ENCODE measurements at places on chromosomes 7 and 10.

GRCh38 chr7:56062382-56062781, 1.7 kb upstream of the SUMF2 start:
- peak; percentile 31 for DNase-seq

DNA sequence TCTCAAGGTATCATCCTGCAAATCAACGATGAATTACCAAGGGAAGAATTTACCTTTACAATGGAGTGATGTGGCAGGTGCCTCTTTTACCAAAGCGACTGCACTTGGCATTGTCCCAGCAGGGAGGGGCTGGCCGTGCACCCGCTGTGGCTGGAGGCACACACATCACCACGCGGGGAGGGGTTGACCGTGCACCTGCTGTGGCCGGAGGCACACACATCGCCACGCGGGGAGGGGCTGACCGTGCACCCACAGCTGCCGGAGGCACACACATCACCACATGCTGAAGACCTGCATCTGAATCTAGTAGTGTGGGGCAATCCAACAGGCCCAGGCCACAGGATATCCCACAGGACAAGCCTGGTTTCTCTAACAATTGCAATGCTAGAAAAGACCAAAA, 493.5 kb downstream of the DNAJB6 start:
- DNase-seq = no peak

GRCh38 chr10:1573981-1574380, 163.3 kb downstream of the ADARB2 start:
- no peak for DNase-seq

- no peak for DNase-seq
Observed at GRCh38 chr7:91020636-91021385, 243.4 kb upstream of the FZD1 start.

GRCh38 chr7:70614237-70615045, 517.5 kb upstream of the GALNT17 start:
- no peak for DNase-seq

DNA sequence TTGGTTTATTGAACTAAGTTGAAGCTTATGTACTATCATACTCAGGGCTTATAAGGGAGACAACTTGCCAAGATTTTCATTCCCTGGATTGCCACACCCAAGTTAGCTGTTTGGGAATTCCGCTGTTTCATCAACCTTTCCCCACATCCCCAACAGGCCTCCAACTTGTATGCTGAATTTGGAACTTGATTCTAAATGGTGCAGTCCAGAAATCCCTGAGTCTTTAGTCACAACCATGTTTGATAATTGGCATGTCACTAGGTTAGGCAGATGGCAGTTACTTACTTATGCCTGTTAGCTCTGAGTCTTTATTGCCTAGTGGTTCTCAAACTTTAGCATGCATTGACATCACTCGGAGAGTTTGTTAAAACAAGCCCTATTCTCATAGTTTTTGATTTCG, 135.4 kb upstream of the PRPS1L1 start:
- DNase-seq = no peak

- no peak for DNase-seq
Observed at GRCh38 chr10:79552143-79552542, 8.1 kb downstream of the SFTPA2 start.

DNA sequence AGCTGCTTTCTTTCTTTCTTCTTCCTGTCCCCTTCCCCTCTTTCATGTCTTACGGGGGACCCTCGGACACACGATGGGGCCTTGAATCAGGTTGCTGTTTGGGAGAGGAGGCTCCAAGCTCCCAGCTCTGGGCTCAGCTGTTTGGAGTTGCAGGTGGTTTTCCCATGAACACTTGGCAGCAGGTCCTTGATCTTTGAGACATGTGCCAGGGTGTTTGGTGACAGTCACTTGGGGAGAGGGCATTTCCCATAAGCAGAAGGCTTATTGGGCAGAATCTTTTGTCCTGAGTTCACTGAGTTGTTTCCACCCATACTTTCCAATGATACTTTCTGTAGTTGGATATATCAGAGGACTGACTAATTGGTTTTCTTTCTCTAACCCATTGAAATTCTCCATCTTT, 104.7 kb upstream of the SH2B2 start:
- DNase-seq = no peak

- peak; percentile 95 for DNase-seq
Observed at GRCh38 chr10:11798845-11799735, 24.1 kb upstream of the PROSER2 start.

GRCh38 chr7:83159731-83160130, 3.0 kb downstream of the PCLO start:
- no peak for DNase-seq

DNA sequence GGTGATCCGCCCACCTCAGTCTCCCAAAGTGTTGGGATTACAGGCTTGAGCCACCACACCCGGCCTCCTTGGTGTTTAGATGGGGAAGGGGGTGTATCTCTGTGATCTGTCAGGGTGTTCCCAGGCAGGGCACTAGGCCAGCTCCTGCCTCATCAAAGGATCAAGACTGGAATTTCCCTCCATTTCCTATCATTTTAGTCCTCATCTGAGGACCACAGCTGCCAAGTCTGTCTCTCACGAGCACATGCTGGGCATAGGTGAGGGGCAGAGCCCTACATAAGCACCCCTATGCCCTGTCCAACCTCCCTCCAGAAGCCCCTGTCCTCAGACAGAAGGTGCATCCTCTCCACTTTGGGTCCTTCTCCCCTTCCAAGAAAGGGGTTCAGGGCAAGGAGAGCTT, 19.5 kb downstream of the TRIM56 start:
- no peak for DNase-seq

GRCh38 chr10:102775201-102775934, 31.6 kb downstream of the WBP1L start:
- no peak for DNase-seq

DNA sequence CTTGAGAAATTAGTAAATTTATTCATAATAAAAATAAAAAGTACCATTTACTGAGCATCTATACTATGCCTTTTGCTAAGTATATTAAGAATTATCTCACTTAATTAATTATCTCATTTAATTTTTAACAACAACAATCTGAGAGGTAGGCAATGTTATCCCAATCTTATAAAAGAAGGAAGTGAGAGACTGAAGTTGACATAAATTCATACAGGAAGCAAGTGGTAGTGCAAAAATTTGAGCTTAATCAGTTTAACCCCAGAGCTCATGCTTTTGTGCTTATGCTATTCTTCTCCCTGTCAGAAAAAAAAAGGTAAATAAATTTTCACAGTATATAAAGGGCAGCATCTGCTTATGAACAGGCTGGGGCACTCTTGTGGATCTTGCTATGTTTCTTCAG, 2.7 kb upstream of the LIPF start:
- DNase-seq = peak; percentile 69

- DNase-seq = no peak
Observed at GRCh38 chr7:112172870-112173567, 33.2 kb downstream of the DOCK4 start.

- peak; percentile 67 for DNase-seq
Observed at GRCh38 chr7:80134115-80134535, 506 bp upstream of the GNAI1 start.

GRCh38 chr10:84264611-84265141, 19.8 kb downstream of the RGR start:
- peak; percentile 89 for DNase-seq

DNA sequence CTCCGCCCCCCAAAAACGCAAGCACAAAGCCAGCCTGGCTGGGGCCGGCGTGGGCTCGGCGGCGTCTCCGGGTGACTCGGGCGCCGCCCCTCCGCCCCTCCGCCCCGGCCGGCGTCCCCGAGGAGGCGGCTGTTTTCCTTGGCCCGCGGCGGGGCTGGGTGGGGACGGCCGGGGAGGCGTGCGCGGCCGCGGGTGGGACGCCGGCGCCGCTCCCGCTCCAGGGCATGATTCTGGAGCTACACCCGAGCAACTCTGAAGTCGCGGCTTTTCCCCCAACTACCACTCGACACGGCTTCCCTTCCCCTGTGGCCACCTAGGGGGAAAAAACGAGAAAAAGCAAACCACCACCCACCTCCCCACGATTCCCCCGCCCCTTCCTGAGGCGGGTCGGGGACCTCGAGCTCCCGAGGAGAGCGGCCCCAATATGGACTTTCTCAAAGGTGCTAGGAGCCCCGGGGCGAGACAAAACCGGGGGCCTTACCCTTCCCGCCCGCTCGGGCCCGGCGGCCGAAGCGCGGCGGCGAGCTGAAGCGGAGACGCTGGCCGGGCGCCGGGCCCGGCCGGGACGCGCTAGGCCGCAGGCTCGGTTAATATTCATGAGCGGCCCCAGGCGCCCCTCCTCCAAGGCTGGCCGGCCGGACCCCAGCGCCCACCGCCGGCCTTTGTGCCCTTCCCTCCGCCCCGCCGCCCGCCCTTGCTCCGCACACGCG, 856 bp downstream of the ARHGAP21 start:
- peak; percentile 75 for DNase-seq

- no peak for DNase-seq
Observed at GRCh38 chr7:26627891-26628341, 236.5 kb downstream of the SKAP2 start.

DNA sequence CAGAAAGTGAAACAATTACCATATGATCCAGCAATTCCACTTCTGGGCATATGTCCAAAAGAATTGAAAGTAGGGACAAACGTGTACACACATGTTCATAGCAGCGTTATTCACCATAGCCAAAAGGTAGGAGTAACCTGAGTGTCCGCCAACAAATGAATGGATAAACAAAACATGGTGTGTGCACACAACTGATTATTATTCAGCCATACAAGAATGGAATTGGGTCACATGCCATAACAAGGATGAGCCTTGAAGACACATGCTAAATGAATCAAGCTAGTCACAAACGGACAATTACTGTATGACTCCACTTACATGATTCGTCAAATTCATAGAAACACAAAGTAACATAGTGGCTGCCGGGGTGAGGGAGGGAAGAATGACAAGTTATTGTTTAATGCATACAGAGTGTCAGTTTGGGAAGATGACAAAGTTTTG, 4.1 kb upstream of the OIT3 start:
- no peak for DNase-seq

DNA sequence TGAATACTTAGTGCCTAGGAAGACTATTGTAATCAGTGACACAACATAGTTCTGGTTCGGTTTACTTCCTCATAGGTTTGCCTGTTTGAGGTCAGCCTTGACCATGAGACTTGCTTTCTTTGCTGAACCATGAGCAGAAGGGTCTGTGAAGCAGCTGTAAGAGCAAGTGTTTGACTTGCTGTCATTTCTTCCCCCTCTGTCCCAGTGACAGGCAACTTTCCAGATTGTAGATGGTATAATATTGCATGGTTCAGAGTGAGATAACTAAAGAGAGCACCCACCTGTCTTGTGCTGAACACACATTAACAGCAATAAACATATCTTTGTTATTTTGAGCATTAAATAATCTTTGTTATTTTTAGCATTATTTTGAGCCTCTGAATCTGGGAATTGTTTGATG, 9.3 kb upstream of the RTKN2 start:
- DNase-seq = no peak

DNA sequence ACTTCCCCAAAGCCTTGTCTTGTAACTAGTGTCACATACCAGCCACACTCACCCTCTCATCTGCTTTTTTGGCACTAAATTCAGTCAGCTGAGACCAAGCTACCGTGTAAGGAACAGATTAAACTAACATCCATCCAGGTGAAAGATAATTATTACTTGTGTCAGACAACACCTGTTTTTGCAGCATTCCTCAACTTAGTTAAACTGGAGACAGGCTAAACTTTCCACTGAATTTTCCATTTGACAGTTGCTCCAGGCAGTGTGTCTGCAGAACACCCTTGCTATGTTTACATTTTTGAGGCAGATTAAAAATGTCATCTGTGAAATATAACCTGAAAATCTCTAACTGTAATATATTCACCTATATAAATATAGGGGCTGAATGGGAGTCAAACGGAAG, 73.6 kb downstream of the CYP26A1 start:
- no peak for DNase-seq

DNA sequence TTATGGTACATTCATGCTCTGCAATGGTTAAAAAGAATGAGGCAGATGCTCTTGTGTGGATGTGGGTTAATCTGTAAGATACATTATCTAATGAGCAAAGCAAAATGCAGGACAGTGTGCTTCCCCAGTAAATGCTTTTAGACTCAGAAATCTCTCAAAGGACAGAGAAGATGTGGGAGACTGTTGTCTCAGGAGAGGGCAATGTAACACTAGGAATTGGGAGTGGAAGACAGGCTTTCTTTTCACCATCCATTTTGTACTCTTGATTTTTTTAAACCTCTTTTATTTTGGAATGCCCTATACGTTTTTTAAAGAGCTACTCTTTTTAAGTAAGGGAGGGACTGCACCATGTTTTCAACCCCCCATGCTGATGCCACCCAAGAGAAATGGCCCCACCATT, 77.5 kb upstream of the ADAM12 start:
- DNase-seq = no peak

DNA sequence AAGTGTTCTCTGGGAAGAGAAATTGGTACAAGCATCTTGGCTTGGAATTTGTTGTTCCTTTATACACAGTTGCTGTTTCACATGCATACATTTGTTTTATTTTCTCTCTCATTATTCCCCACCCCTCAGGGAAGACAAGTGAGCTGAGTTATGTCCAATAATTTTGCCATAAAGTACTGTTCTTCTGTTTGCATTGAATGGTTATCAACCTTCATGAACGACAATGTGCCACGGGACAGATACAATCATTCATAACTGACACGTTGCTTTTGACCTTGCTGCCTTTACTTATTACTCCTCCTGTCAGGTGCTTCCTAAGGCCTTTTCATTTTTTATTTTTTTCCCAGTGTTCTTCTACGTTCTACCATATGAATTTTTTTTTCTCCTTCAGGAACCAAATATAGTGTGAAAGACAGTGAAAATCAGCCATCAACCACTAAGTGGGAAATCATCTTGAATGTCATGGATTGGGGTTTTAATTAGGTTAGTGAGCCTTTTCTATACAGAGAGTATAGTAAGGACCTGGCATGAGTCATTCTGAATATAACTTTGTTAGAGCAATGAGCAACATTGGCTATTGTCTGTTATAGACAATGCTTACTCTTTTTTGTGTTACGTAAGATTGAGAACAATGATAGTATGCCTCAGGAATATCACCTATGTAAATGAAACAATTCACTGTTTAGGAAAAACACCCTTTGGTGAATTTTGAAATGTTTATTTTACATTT, 383.2 kb downstream of the MALRD1 start:
- DNase-seq = no peak

GRCh38 chr7:33799766-33800165, 105.6 kb upstream of the BMPER start:
- no peak for DNase-seq

GRCh38 chr10:110274072-110274627, 30.6 kb downstream of the SMNDC1 start:
- DNase-seq = peak; percentile 68

GRCh38 chr10:103598654-103599115, 105.2 kb downstream of the NEURL1 start:
- peak; percentile 66 for DNase-seq

GRCh38 chr10:113111900-113112853, 162.1 kb downstream of the TCF7L2 start:
- DNase-seq = no peak

- DNase-seq = peak; percentile 18
Observed at GRCh38 chr7:100867040-100867775, at the start of gene TRIP6. TRIP6 (plus strand) TSS chr7:100867387; CDS start chr7:100867498, 111 bp downstream.

Data from Kasumi-1 (cell line).